ENCODE measurements at places on chromosomes 13 and 19. TPM values are rescaled to one million over a fixed set of nuclear protein-coding genes. Genes with fewer than 3 reads are reported as not detected.

ZNF223 gene
- 16.9 TPM for polyA plus RNA-seq

SHC2 gene
- 48.2 TPM for polyA plus RNA-seq

PLPP2 gene
- 1.6 TPM for polyA plus RNA-seq

ZNF599 gene
- 11.1 TPM for polyA plus RNA-seq

GPR180 gene
- 5.6 TPM for polyA plus RNA-seq

FBXO46 gene
- 13.9 TPM for polyA plus RNA-seq

ZNF112 gene
- 9.2 TPM for polyA plus RNA-seq

DIS3 gene
- polyA plus RNA-seq: 22.8 TPM

DNA sequence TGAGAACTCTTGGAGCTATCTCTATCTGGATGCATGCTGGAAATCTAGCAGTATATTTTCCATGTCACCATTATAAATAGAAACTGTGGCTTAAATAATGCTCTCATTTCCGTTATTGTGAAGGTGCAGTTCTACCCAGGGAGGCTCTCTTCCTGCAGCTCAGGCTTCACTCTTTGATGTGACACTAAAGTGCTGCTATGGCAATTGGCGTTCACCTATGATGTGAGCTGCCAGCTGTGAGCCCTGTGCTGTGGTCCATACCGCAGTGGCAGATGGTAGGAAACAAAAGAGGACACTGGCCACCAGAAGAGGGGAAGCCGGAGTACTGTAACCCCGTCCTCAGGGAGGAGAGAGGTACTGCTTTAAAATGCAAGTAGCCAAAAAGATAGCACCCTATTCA lies 40.6 kb upstream of the ZNF681 start:
- no peak for DNase-seq

DNA sequence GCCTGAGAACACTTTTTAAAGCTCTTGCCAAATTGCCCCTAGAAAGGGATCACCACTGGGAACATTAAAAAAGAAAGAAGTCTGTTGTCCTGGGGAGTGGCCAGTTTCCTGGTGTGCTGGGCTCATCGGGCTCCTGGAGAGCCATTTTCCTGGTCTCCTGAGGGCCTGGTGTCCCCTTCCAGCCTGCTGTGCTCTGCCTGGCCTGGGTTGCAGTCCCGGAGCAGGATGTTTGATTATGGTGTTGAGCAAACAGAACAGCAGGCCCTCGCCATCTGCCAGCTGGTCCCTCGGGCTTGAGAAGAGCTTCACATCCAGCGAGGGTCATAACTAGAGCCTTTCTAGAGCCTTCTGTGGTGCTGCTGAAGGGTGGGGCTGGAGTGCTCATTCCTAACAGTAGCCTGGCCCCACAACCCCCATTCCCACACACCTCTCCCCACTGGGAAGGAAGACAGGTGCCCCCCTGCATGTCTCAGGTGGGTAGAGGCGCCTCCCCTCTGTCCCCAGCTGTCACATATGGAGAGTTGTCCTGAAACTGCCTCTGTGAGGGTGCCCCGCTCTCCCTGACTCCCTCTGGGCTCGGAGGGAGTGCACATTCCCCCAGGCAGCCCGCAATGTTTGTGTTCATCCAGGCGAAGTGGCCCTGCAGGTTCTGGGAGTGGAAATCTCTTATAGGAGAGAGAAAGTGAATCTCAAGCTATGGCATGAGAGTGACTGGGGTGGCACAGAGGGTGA lies 151.1 kb downstream of the SIPA1L3 start:
- peak; percentile 76 for DNase-seq

DNA sequence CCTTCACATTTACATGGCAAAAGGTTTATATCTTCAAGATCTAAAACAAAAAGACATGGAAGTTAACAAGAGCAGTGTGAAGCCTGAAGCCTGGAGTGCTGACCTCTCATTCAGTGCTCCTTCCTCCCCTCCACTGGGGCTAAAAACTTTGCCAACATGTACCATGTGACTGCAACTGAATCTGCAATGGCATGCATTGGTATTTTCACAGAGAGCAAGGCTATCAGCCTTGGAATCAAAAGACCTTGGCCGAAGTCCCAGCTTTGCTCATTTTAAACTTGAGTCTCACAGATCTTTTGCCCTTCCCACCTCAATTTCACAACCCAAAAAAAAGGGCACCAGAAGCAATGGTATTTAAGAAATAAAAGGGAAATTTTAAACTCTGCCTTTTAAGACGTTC lies 325.1 kb downstream of the DCT start:
- DNase-seq: no peak

DNA sequence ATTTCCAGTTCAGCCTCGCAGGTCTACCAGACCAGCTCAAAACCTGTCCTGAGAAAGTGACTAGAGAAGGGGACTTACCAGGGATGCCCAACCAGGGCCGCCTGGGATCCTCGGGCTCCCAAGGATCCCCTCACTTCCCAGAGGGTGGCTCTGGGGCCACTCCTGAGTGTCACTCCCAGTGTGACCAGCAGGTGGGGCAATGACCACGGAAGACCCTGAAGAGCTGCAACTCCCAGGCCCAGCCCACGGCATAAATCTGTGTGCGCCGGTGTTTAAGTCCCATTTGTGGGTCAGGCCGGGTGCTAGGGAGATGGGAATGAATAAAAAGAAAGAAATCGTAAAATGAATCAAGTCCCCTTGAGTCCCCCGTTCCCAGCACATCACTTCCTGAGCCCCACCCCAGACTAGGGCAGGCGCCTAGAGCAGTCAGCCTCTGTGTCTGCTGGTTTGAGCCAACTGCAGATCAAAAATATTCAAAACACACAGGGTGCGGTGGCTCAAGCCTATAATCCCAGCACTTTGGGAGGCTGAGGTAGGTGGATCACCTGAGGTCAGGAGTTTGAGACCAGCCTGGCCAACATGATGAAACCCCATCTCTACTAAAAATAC lies 10.7 kb downstream of the PTGIR start:
- DNase-seq: peak; percentile 69

- DNase-seq: no peak
Observed at GRCh38 chr13:109166804-109167203, 537.4 kb downstream of the MYO16 start.

DNA sequence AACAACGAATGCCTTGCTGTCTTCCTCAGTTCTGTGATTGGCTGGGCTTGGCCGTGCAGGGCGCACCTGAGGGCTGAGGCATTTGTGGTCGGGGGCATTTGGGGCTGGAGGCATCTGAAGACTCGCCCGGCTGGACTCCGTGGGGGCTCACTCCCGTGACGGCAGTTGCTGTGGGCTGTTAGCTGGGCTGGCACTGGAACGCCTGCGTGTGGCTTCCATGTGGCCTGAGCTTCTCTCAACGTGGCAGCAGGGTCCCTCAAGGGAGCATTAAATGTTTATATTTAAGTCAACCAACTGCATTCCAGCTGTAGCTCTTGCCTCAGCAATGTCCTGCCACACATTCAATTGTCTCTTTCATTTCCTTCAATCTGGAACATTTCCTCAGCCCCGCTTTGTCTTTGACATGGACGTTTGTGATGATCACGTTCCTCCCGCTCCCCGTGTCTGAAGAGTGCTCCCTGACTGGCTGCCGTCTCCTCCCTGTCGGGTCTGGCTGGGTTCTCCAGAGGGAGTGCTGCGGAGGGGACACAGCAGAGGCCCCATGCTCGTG lies 21.0 kb downstream of the CCDC8 start:
- no peak for DNase-seq

DNA sequence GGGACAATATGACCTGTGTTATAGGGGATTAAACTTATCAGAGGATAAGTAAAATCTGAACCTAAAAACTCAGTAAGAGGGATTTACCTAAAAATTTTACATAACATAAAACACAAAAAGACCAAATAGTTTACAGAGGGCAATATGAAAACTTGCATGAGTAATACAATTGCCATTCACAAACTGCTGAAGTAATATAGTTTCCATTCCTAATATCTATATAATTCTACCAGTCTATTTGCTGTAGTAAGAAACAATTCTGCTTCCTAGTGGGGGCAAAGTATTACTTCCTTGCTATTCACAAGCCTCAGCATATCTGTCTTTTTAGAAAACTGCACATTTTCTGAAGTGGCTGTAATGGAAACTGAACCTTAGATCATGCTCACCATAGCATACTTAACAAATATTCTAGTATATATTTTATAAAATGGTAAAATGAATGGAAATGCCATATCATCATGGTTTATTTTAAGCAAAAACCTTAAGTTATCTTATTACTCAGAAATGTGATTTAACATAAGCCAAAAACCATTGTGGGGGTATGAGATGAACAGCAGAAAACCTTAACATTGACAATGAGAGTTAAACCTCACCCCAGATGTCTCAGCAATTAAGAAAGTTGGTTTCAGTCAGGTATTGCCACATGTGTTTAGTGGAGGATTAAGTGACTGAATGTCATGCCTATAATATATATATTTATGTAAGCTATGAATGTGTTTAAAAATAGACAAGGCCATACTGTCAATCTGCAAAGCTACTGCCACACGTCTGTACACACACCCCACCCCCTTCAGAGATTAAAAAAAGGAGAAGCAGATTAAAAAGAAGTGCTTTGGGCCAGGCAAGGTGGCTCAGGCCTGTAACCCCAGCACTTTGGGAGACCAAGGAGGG lies 136.8 kb downstream of the MIPEP start:
- DNase-seq: no peak

- peak; percentile 80 for DNase-seq
Observed at GRCh38 chr13:44768775-44769581, 192.8 kb upstream of the TSC22D1 start.

DNA sequence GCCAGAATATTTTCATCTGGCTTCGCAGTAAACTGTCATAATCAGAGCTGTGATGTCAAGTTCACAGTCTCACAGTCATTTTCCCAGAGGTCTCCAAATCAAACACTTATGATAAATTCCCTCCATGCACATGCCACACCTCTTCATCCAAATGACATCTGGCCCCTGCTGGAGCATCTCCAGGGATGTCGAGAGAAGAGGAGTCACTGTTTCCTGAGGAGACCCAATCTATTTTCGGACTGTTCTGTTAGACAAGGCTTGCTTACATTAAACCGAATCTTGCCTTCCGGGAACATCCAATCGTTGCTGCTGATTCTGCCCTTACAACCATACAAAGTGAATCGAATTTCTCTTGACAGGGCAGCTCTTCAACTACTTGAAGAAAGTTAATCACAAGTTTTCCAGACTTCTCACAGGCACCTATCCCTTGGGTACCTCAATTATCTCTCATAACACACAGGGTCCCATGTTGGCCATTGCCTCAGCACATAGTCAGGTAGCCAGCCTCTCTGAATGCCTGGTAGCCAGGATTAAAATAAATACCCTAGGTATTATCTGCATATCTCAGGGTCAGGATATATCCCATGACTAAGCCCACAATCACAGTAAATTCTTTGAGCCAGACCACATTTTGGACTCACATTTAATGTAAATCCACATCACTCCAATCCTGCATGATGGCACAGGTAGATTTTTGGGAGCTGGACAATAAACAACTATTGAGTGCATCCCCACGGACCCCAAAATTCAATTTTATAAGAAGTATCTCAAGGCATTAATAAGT lies 182.5 kb downstream of the ABCC4 start:
- no peak for DNase-seq

DNA sequence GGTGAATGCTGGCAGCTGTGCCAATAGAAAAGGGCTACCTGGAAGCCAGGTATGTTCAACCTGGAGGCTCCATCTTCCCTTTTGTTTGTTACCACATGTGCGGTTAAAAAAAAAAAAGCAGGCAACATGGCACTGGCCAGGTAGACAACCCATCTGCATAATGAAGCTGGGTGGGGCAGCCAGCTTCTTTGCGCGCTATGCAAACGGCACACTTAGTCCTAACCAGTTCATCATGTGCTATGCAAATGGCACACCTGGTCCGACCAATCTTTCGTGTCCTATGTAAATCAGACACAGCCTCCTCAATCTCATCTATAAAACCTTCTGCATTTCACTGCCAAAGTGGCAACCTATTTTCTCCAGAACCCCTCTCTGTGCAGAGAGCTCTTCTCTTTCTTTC lies 11.3 kb upstream of the IGSF23 start:
- peak; percentile 85 for DNase-seq

DNA sequence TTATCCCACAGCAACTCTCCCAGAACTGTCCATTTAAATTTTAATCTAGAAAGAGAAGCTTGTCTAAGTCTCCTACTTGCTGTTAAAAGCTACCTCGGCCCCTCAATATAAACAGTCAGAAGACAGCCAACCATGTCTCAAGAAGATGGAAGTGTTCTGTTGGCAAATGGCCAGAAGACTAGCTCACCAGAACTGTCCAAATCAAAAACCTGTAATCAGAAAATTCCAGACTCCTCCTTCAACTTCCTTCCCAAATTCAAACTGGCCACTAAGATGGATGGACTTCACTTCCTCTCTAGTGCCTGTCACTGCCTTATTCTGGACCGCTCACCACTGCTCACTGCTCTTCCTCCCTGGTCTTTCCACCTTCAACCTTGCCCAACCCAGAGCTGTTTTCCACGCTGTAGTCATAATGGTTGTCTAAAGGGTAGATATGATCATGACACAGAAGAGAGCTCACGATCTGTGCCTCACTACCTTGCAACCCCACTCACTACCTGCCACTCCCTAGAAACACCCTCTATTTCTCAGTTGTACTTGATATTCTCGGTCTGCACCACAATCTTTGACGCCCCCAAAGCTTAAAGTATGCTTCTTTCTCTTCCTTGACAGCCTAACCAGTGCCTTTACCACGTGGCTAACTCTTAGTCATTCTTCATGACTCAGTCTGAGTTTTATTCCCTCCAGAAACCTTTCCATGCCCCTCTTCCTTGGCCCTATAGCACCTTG lies 9.2 kb downstream of the FGF14 start:
- no peak for DNase-seq

- DNase-seq: no peak
Observed at GRCh38 chr19:37594982-37595382, 306 bp downstream of the ZNF540 start.

DNA sequence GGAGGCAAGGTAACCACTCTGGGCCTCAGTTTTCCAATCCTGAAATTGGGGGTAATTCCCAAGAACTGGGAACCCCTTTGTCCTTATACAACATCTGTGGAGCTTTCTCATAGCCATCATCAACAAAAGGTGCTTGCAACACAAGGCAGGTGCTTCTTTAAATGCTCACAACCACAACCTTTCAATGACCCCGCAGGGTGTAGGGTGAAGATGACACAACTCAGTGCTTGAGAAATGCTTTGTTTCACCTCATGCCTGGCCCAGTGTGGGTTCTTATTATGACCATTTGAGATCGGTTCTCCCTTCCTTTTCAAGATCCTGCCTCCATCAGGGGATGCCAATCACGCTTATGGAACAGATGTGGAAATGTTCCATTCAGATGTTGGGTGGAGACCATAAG lies 8.4 kb downstream of the WIZ start:
- no peak for DNase-seq

GRCh38 chr19:31560086-31561060 lies 211.1 kb upstream of the TSHZ3 start:
- DNase-seq: no peak

DNA sequence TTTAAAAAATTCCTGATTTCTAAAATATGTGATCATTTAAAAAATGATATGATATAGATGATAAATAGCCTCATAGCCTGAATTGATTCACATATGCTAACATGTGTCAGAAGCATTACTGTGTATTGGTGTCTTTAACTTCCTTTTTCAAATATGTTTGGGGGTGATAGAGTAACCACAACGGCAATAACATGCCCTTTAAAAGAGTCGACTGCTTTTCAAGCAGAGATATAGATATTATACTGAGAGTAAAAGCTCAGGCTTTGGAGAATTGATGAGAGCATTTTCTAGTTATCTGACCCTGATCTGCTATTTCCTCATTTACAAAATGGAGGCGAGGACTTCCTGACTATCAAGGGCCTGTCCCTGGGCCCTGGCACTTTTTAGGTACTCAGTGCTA lies 260.5 kb downstream of the DCT start:
- DNase-seq: no peak

- no peak for DNase-seq
Observed at GRCh38 chr19:39937094-39937720, 2.8 kb upstream of the FCGBP start.

GRCh38 chr13:33277037-33277740 lies 8.4 kb downstream of the STARD13 start:
- DNase-seq: no peak

GRCh38 chr13:113419531-113420193 lies 33.6 kb downstream of the ADPRHL1 start:
- DNase-seq: no peak
